ENCODE measurements at places on chromosomes 13 and 19.

DNA sequence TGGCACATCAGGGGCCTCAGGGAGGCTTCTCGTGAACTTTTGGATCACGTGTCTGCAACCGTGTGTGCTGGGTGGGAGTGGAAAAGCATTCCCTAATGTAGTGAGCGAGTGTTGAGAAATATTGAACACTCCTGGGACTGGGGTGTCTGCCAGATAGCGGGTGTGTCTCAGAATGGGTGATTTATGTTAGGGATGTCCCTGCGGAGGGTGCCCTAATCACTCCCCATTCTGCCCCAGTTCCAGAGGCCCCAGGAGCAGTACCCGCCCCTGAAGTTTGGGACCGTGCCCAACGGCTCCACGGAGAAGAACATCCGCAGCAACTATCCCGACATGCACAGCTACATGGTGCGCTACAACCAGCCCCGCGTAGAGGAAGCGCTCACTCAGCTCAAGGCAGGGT, 24.2 kb upstream of the GRWD1 start:
- DNase-seq: no peak

- DNase-seq: no peak
Observed at GRCh38 chr13:44157606-44158005, 216.0 kb upstream of the SERP2 start.

DNA sequence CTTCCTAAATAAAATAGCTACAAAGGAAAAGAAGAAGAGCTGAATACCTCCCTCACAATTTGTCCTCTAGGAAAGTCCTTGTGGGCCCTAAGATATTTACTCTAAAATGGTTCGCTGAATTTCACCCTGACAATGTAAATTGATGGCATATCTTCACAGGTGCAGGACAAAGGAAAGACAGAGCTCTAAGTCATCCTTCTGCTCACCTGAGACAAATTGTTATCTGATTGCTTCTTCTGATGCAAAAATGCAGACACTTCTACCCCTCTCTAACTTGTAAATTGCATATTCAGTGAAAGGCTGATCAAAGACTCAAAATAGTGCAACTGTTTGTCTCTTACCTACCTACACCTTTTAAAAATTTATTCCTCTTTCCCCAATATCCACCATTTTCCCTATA, 747.2 kb upstream of the PRR20A start:
- DNase-seq: no peak

GRCh38 chr13:34410678-34411077, 531.4 kb upstream of the NBEA start:
- no peak for DNase-seq

GRCh38 chr19:35445826-35446593, 2.0 kb upstream of the FFAR2 start:
- no peak for DNase-seq

DNA sequence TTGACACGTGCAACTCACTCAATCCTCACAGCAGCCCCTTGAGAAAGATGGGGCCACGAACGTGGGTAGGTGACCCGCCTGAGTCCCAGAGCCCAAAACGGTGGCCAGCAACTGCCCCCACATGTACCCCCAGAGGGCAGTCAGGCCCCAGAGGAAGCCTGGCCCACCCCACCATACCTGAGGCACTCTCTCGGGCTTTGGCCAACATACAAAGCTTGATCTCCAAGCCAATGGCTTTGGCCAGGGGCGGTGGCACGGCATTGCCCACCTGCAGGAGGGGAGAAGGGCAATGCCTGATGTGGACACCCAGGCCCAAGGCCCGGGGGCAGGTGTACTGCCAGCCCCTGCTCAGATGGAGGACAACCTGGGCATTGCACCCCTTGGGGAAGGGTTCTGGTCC, 14.3 kb upstream of the EIF3G start:
- no peak for DNase-seq

DNA sequence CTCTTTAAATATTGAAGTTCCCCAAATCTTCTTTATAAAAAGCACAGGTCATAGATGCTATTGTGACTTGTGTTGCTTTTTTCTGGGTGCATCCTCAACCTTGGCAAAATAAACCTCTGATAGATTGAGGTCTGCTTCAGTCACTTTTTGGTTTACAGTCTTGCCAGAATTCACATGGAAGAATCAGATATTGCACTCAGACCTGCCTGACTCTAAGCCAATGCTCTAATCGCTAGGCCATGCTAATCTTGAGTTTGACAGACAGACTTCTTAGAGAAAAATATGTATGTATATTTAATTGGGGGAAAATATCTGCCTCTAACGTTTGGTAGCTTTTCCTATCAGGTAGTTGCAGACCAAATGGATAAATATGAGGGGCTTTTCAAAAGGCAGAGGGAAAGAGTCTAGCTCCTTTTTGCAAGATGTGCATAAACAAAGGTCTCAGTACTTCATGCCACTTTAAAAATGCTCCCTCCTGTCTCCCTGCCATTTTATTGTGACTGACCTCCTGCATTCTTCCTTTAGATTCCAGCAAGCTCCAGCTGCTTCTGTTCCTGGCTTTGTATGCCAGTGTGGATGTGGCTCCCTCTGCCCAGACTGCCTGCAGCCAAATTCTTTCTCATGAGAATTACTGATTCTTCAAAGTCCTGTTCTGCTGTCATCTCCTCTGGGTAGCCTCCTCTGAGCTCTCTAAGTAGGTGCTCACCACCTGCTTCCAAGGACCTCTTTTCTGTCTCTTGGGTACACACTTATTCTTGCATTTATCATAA, 42.4 kb upstream of the RFC3 start:
- DNase-seq: no peak

DNA sequence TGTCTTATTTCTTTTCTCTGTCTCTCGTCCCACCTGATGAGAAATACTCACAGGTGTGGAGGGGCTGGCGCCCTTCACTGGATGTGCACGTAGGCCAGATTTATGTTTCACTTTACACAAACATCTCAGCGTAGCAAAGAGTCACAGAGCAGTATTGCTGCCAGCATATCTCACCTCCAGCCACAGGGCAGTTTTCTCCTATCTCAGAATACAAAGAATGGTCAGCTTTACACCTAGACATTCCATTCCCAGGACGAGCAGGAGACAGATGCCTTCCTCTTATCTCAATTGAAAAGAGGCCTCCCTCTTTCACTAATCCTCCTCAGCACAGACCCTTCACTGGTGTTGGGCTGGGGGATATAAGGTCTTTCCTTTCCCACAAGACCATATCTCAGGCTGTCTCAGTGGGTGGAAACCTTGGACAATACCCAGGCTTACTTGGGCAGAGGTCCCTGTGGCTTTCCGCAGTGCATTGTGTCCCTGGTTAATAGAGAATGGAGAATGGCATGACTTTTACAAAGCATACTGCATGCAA, 7.2 kb upstream of the ZNF611 start:
- no peak for DNase-seq

- peak; percentile 14 for DNase-seq
Observed at GRCh38 chr13:44768239-44768638, 192.1 kb upstream of the TSC22D1 start.

GRCh38 chr13:20550799-20551198, 16.2 kb upstream of the IFT88 start:
- no peak for DNase-seq

- DNase-seq: peak; percentile 66
Observed at GRCh38 chr19:51327066-51328001, 14.6 kb downstream of the VSIG10L start.

GRCh38 chr19:17718550-17718946, 732 bp upstream of the MAP1S start:
- no peak for DNase-seq

All from stimulated activated CD4-positive, alpha-beta T cell treated with anti-CD3 and anti-CD28 coated beads, Interleukin-2, amount 100 ng/mL, for 48 hours (primary cell).